ENCODE measurements at places on chromosomes 11 and 22. TPM values are rescaled to one million over a fixed set of nuclear protein-coding genes. Genes with fewer than 3 reads are reported as not detected.

Gene CSF2RB
- polyA plus RNA-seq = 52.7 TPM

Gene YAP1
- polyA plus RNA-seq = not detected

Gene SF3A1
- 34.7 TPM for polyA plus RNA-seq

Gene EIF3L
- 246 TPM for polyA plus RNA-seq

Gene POTEH
- polyA plus RNA-seq = not detected
